NCI-H2081 treated with DMSO at 0.1 percent for 48 hours (cell line): ENCODE measurements at places on chromosomes 11 and 22.

DNA sequence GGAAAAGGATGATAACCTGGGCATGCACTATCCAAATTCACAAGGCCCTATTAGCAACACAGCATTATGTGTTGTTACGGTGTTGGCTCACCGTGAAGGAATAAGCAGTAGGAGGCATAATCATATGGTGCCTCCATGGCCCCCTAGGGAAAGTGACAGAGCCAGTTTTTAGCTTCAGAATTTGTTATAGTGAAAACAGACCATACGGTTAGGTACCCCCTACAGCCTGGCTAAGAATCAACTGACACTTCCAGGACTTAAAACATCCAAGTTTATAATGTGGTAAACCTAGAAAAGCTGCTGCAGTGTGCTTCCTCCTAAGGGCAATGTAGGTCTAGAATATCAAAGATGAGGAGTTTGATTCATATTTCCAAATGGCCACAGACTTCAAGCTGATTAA, 30.4 kb downstream of the KIF18A start:
- DNase-seq = peak; percentile 44

DNA sequence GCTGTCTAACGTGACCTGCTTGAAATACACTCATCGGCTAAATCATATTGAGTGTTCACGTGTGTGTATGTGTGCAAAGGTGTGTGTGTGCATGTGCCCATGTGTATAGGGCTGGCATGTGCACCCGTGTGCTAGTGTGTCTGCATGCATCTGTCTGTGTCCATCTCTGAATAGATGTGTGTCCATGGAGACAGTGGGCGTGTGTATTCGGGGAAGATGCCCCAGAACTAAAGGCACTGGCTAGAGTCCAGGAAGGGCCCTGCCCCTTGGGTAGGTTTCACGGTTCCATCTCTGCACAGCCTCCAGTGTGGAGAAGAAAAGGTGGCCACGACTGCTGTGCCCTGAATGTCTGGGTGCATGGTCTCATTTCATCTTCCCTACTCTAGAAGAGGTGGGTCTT, 220.3 kb downstream of the MN1 start:
- DNase-seq = no peak

GRCh38 chr11:113684496-113684895, 21.6 kb downstream of the TMPRSS5 start:
- no peak for DNase-seq

DNA sequence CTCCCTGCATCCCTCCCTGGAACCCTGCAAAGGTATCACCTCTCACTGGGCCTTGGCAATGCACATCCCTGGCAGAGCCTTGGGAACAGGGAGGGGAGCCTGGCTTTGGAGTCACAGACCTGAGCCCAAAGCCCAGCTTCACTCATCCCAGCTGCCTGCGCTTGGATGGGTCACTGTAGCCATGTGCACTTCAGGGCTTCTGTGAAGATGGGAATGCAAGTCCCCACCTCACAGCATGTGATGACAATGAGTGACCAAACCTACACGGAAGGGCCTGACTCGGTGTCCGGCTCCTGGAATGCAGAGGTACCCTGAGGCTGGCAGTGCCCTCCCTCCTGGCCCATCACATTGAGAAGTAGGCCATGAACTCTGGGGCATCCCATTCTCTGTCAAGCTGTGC, 22.8 kb upstream of the BAIAP2L2 start:
- DNase-seq = no peak

DNA sequence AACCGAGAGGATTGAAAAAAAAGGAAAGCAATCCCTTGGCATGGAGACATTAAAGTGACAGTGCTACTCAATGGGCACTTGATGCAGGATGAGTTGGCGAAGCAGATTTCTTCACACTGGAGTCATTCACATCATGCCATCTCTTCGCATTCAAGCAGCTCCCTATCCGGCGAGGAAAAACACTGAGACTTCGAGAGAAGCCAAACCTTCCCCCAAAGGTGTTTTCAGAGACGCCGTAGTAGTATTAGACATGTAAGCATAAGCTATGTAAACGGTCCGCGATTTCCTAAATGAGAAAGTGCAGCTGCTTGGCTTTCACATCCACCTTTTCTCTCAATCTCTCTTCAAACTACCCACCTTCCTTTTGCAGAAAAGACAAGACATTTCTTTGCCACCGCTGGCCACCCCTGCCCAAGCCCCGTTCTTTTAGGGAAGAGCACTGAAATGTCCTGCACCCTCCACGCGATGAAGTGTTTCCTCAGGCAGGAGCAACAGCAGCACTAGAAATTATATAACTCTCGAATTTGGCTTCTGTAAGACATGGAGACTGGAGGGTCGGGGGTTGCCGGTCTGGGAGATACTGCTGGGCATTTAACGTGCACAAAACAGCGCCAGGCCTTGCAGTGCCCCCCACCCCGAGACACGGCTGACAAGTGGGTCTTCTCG, at the start of gene DLG2:
DLG2 (minus strand) TSS at position 13 of the 666 bp plus-strand sequence.
- DNase-seq = no peak

DNA sequence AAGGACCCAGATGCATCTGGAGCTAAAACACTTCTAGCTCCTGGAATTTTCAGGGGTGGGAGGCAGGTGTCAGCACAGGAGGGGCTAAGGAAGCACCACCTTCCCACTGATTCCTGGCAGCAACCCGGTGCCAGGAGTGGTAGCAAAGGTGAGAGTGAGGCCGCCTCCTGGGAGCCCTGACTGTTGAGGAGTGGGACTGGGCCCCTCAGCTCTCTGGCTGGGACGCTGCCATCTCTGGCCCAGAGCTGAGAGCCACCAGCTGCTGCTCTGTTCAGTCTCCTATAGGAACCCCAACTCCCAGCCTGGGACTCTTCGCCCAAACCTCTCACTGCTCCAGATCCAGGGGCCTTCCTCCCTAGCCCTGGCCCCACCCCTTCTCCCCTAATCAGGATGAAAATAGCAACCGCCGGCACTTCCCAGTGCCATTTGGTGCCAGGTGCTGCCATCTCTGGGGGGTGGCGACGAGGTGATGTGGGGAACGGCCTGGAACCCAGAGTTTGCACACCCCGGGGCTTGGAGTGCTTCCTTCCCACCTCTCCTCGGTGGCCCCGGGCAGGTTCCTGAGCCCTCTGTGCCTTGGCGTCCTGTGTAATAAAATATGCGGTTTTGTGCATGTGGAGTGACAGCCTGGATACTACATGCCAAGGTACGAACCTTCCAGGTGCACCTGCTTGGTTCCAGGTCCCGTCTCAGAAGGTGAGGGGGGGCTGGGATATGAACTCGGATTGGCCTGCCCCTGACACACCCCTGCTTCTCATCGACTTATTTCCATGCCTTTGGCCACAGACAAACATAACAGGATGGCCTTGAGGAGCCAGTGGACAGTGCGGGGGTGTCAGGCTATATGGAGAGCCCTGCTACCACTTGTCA, 35.7 kb upstream of the CELSR1 start:
- no peak for DNase-seq

DNA sequence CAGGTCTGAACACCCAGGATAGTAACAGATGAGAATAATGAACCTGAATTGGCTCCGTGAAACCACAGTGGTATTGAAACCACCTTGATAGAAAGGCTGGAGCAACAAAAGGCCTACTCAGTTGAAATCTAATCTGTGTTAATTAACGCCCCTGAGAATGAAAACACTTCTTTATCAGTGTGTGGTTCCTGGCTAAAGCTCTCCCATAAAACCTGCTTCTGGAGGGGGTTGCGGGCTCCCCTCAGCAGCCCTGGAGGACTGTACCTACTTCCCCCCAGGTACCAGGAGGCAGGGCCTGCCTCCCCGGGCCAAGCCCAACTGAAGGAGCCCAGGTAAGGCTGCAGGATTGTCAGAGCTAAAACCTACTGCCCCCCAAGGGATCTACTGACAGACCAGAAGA, 54.6 kb downstream of the PLEKHA7 start:
- peak; percentile 55 for DNase-seq

- no peak for DNase-seq
Observed at GRCh38 chr11:85137597-85137996, 489.5 kb downstream of the DLG2 start.

DNA sequence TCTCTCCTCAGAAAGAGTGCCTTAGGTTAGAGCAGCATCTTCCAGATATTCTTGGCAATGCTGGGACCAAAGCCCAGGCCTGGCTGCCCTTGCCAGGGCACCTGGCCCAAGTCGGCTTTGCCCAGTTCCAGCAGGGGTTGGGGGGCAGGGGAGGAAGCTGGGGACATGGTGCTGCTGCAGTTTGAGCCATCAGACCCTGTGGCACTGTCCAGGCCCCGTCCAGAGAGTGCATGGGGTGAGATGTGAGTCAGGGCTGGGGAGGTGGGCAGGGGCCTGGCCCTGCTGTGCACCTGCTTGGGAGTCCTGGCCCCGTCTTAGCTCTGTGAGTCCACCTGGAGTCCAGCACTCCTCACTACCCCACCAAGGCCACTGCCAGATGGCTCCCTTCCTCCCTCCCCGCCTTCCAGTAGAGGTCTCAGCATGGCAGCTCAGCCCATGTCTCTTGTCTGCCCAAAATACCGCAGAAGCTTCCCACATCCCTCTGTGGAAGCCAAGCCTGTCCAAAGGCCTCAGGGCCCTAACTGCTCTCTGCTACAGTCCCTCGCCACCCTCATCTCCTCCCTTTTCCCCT, 16.6 kb downstream of the DERL3 start:
- DNase-seq = no peak

DNA sequence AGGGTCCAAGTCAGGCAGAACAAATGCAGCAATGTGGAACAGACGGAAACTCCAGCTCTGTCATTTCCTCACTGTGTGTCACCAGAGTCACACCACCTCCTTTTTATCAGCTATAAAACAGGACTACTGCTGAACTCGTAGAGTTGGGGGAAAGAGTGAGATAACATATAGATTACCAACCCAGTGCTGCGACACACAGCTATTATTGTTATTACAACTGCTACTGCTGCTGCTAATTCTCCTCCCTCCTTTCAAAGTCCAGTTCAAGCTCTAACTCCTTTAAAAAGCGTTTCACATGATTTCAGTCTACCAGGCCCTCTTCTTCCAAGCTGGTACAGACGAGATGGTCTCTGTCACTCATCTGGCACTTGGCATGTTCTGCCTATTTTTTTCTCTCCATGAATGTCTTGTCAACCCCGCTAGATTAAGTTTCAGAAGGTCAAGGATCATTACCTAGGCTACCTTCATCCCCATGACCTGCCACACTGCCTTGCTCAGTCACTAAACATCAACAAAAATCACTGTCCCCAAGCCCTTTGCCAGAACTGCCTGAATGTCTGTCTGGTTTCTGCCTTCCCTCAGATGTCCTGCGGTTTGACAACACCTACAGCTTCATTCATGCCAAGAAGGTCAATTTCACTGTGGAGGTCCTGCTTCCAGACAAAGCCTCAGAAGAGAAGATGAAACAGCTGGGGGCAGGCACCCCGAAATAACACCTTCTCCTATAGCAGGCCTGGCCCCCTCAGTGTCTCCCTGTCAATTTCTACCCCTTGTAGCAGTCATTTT, 3.7 kb upstream of the MTFP1 start:
- no peak for DNase-seq

GRCh38 chr11:41458641-41459040, 811 bp downstream of the LRRC4C start:
- no peak for DNase-seq

GRCh38 chr11:22800482-22800881, 29.1 kb downstream of the SVIP start:
- no peak for DNase-seq

GRCh38 chr22:44442851-44443595, 55.0 kb downstream of the RTL6 start:
- no peak for DNase-seq

DNA sequence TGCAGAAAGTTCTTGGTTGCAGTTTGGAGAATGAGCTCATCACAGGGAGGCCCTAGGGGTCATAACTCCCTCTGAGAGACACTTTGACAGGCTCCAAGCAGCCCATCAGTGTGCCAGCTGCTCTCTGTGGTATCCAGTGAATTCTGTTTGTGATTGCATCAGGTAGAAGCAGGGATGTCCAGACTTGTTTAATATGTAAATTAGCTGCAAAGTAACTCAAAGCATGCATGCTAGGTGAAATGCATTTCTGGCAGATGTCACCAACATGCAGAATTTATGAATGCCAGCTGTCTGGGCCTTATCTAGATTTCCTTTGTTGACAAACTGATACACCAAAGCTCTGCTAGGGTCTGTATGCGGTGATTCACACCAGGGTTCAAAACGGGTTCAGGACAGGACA, 123.6 kb upstream of the MTNR1B start:
- no peak for DNase-seq

DNA sequence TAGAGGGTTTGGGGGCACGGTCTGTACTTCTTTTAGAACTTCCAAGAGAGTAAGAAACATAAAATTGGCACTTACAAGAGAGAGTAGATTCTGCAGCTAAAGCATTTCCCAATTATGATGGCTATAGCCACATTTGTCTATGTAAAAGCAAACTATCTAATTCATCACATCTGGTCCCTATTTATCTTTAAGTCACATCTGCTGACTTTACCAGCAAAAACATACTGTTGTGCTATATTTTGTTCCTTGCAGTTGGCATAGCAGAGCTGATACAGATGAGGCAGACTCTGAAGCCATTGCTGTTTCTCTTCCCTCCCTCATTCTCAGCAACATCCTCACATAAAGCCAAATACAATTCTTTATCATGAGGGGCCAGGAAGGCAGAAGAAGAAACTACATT, 1533.5 kb upstream of the RAG2 start:
- no peak for DNase-seq

DNA sequence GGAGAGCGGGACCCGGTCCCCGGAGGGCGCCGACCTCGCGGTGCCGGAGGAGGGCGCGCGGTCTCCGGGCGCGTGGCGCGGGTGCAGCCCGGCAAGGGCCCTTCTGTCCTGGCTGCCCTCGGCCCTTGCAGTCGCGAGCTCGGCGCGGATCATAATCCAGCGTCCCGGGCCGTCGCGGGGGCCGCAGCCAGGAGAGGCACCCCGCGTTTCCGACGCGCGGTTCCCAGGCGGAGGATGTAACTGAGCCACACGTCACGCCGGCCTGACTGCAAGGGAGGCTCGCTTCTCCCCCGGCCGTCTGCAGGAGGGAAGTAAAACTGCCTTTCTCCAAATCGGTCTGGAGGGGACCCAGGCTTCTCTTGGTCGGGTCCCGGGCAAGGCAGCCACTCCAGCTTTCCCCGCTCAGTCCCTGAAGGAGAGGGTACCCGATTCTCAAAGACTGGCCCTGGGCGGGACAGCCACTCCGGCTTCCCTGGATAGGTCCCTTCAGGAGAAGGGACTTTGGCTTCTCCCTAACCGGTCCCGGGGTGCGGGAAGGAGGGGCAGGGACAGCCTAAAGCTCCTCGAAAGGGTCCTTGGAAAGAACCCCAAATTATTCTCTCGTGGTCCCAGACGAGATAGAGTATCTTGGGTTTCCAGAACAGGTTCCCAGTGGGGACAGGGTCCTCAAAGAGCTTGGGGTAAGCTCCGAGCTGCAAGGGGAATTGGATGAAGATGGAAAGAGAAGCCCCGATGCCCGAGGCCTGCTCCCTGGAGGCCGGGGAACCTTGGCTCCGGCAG, 836 bp downstream of the SPON1 start:
- DNase-seq = no peak

DNA sequence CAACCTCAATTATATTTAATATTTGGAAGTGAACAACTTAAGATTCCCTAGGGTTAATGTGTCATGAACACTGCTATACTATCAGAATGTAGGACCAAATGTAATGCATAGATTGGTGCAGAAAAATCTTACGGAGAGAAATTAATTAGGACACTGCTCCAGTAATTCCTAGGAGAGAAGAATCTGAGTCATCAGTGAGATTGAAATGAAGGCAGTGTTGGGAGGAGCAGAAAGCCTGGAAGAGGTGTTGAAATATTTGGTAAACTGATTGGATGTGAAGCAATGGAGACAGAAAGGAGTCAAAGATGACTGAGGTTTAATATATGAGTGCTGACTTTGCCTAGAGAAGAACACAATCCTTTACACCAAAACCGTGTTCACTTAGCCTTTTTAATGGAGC, 836.0 kb downstream of the FAM181B start:
- no peak for DNase-seq

GRCh38 chr11:27348340-27348873, 14.6 kb downstream of the CCDC34 start:
- DNase-seq = peak; percentile 69
